ENCODE measurements at places on chromosomes 16 and 17.
A peak's percentile ranks its signal among the peaks of the same experiment; 100 is the strongest.

DNA sequence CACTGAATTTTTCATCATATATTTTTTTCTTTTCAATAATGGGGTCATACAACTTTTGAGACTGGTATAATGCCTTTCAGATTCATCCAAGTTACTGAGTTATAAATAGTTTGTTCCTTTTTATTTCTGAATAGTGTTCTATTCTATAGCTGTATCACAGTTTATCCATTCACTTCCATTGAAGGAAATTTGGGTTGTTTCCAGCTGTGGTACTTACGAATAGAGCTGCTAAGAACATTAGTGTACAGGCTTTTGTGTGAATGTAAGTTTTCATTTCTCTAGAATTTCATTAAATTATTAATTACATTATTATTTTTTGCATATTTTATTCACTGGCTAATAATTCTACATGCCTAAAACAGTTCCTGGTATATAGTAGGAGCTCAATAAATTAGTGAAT, 52.9 kb downstream of the SNTB2 start:
- no peak for DNase-seq

DNA sequence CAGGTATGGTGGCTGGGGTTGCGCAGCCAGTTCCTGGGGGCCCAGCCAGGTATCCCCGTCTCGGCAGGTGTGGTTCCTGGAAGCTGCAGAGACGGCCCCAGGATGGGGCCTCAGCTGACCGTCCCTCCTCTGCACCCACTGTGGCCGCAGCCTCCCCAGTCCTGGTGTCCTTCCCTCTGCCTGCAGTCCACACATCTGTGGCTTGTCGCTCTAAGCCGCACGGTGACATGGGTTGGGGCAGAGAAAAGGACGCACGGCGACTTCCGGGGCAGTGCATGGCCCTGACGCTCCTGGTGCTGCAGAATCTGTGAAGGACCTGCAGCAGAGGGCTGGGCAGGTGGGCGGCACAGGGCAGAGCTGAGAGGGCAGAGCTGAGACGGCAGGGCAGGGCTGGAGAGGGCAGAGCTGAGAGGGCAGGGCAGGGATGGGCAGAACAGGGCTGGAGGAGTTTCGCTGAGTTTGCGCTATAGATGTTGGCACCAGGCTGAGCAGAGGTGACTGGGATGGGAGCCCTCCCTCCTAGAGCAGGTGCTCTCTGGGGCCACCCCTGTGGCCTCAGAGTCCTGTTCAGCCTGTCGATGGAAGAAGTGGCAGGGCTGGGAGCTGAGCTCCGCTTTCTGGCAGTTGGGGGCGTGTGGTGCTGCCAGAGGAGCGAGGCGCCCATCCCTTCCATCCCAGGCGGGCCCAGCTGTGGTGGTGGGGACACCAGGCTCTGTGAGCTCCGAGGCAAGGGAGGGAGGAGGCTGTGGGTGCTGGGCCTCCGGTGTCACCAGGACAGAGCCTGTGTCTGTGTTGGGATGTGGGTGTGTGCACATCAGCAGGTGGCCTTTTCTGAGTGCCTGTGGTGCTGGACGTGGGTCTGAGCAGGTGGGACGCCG, 23.0 kb downstream of the TSC2 start:
- DNase-seq = no peak

DNA sequence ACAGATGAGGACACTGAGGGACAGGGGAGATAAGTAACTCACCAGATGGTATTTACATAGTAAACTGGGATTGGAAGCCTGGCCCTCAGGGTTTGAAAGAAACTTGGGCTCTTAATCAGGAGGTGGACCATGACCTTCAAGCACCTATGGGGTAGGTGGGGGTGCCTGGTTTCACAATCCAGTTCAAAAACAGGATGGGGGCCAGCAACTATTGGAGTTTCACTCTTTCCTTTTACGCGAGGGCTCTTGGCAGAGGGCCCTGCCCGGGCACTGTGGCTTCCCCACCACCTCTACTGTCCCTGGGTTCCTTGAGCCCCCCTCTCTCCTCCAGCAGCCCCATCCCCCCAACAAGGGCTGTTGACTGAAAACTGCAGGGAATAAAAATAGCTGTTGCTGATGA, 11.3 kb upstream of the PRR29 start:
- no peak for DNase-seq

DNA sequence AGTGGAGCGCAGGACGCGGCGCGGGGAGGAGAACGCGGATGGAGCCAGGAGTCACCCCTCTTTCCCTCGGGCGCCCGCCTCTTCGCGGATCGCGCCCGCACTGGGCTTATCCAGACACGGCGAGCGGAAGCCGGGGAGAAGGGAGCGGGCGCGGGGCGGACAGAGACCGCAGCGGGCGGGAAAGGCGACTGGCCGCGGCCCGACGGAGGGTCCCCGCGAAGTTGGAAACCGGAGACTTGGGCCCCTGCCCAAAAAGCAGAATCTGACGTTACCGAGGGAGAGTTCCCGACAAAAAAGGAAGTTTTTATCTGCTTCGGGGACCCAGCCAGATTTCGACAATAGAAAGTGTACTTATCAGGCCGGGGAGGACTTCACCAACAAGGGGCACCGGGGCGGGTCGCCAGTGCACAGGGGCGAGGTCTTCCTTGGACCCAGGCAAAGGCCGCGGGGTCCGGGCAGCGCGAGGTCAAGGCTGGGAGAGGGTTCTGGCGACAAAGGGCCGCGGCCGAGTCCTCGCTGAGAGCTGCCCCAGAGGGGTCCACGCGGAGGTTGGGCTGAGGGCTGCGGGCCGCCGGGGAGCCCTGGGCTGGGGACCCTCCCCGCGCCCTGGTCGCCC, 519 bp downstream of the ST6GALNAC2 start:
- DNase-seq = no peak

DNA sequence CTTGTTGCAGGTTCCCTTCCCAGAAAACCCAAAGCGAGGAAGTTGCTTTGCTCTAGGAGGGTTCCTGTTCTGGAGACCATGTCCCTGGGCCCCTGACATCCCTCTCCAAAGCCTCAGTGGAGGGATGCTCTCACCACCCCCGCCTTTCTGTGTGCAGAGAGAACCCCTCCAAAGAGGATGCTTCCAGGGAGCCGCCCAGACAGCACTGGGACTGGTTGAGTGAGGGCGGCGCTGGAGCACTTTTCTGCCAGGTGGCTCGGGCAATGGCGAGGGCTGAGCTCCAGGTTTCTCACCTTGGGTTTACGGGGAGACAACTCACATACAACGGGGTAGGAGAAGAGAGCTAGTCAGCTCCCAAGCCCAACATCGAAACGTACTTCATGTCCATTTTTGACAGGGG, 7.3 kb downstream of the EMC6 start:
- DNase-seq = no peak

DNA sequence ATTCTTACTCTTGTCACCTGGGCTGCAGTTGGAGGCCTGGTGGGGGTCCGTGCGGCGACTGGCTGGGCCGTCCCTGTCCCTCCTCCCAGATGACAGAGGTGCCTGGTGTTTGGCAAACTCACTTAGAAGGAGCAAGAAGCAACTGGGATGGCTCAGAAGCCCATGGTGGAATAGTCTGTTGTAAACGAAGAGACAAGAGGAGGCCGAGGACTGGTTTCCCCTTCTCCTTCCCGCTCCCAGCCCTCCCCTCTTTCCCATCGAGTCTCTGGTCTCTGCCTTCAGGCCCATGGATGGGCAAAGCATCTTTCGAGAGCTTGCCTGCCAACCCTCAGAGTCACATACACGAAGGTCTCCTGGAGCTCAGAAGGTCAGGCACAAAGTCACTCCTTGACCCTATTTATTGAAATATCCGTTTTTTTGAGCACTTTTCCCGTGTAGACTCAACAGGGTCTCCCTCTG, 364.4 kb downstream of the SEC14L1 start:
- DNase-seq = no peak

DNA sequence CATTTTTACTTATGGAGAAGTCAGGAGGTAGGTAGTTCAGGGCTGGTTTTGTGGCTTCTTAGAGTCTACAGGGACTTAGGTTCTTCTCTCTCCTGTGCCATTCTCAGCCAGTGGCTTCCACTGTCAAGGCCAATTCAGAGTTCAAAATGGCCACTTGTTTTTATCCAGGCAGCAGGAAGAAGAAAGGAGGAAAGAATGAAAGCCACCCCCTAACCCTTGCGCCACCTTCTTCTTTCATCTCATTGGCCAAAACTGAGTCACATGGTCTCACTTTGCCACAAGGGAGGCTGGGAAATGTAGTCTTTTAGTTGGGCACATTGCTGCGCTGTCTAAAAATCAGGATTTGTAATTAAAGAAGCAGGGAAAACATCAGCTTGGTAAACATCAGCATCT, 60.8 kb upstream of the MED9 start:
- peak; percentile 60 for DNase-seq

- no peak for DNase-seq
These were observed 7.8 kb downstream of the CCDC42 start for GRCh38 chr17:8736796-8737195.

DNA sequence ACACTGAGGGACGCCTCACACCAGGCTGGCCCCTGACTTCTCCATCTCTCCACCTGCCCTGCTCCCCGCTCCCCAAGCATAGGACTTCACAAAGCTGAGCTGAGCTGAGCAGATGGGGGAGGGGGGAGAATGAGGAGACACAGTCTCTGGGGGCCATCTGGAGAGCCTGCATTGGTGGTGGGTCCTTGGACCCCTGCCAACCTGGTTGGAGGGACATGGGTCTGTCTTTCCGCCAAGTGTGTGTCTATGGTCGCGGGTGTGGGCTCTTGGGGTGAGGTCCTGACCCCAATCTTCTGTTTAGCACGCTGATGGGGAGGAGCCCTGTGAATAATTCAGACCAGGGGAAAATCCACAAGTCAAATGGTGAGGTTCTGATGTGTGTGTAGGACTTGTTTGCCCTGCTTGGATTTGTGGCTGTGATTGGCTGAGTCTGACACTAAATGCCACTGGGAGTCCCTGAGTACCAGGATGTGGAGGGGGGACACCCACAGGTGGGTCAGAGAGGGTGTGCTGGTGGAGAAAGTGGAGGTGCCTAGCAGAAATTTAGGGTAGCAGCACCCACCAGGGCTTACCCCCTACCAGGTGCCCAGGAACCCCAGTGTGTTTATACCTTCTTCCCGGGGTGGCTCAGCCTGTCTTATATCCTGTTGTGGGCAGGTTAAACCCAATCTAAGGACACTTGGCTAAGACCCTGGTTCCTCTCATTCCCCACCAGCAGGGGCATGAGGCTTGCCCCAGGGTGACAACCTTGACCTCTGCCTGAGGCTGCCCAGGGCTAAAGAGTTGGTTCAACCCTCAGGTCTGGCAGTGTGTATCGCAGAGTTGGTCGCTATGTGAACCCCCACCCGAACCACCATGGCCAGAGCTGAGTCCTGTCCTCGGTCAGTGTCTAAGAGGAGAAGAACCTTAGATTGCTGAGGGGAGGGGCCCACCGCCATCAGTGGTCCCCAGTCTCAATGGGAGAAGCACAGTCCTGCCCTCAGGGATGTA, 2.1 kb downstream of the FMNL1 start:
- DNase-seq = no peak

DNA sequence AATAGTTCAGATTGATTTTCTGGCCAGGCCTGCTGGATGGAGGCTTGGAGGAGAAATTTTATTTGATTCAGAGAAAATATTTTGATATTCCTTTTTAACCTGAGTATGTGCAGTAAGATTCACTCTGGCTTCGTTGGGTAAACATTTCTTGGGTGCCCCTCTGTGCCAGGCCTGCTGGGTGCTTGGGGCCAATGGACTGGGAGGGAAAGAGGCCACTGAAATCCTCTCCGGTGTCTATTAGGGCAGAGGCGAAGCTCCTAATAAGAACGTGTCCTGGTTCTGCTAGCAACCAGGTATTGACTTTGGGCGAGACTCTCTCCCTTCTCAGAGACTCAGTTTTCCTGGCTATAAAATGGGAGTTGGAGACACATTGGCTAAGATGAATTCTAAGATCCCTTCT, 122.5 kb downstream of the CYLD start:
- DNase-seq = no peak

DNA sequence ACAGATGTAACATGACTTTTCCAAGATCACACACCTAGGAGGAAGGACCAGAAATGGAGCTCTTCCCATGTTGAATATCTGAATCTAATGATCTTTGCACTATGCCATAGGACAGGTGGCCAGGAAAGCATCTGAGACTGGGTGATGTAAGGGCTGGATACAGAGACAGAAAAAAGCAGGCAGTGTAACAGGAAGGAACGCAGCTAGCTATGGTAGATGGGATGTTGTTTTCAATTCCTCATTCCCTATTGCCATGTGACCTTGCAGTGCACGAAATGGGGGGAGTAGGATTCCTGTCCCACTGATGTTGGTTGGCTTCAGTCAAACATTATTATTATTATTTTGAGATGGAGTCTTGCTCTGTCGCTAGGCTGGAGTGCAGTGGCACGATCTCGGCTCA, 3.7 kb upstream of the NPIPB15 start:
- no peak for DNase-seq
